ENCODE measurements at places on chromosomes 11 and 22. TPM values are rescaled to one million over a fixed set of nuclear protein-coding genes. Genes with fewer than 3 reads are reported as not detected.

DNA sequence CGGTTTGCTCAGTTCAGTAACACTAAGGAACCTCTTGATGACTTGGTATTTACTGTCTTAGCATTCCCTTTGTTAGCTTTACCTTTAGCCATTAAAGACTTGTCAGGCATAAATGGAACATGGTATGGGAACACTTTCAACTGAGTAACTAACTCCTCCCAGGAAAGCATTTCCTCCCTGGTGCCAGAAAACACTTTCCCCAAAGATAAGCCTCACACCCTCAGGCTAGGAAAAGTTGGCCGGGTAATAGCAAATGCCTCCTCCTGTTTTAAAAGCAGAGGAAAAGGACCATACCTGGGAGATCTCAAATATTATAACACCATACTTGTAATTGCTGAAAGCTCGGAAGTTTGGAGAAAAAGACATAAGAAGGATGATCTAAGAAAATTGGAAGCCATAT is 12.0 kb downstream of the KCNJ11 start:
- DNase-seq = no peak

GRCh38 chr11:68661014-68661413 is 23.3 kb upstream of the GAL start:
- DNase-seq = no peak

Gene ACTN3
- 0.10 TPM for total RNA-seq

Gene OR10A5
- not detected for total RNA-seq

- DNase-seq = no peak
Observed at GRCh38 chr11:6596239-6596877, 7.1 kb downstream of the RRP8 start.

Gene SCGB2A2
- not detected for total RNA-seq

Gene OR51B5
- not detected for total RNA-seq

- DNase-seq = no peak
Observed at GRCh38 chr11:113906516-113906915, 1.9 kb downstream of the HTR3B start.

DNA sequence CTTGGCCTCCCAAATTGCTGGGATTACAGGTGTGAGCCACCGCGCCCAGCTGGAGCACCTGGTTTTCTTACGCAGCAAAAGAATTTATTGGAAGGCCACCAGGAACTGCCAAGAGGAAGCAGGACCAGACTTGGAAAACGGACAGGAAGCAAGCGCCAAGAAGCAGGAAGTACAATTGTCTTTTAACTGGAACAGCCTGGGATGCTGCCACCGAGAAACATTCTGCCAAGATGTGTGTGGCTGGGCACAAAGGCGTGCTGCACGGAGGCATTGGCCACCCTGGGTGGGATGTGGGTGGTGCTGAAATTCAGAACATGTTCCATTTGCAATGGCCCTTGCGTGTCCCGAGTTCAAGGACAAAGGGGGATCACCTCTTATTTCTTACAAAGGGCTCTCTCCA is 15.4 kb downstream of the SLC3A2 start:
- no peak for DNase-seq

DNA sequence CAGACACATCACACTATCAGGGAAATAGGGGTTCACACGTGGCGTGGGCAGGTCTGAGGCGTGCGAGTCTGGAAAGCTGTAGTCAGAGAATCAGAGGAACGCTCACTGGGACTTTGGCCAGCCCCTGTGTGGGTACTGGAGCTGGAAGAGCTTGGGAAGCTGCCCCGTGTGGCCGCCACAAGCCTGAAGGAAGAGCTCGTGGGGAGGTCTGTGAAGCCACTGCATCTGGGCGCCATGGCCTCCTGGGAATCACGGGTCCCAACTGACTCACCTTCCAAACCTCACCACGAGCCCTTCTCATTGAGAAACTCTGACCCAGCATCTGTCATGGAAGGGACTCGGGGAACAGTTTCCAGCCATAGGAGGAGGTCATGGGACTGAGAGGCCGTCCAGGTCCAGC is 5.9 kb upstream of the MRGPRF start:
- DNase-seq = no peak

Gene CRYBB3
- total RNA-seq = not detected

GRCh38 chr11:37612146-37612545 is 1014.1 kb upstream of the RAG2 start:
- DNase-seq = no peak

DNA sequence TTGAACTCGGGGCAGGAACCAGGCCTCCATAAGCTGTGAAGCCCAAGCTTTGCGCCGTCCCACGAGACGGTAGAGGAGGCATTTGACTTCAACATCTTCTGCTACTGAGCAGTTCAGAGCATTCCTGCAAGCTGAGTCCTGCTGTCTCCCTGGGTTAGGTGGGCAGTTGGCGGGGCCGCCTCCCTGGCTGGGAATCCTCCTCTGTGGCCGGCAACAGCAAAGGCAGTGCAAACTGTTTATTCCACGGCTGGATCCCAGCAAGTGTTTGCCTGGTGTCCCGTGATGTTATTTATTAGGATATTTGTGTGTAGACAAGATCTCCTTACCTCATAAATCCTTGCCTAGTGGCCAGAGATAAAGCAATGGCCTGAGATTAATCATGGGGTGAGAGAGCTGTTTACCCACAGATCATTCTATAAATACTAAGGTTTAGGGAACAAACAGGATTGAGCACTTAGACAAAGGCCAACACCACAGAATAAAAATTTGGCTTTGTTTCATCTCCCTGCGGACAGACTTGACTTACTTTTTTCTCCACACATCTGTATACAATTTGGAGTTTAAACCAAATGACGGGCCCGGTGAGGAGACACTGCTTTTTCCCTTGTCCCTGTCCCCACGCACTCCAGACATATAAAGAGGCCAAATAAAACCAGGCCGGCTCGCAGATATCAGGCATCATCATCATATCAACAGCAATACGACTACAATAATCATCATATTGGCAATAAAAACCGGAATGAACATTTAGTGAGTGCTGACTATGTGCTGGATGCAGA is 63.4 kb downstream of the NAT10 start:
- DNase-seq = no peak

Gene NCR3LG1
- 4.1 TPM for total RNA-seq

GRCh38 chr11:119087123-119087522 is 2.4 kb downstream of the HMBS start:
- no peak for DNase-seq

DNA sequence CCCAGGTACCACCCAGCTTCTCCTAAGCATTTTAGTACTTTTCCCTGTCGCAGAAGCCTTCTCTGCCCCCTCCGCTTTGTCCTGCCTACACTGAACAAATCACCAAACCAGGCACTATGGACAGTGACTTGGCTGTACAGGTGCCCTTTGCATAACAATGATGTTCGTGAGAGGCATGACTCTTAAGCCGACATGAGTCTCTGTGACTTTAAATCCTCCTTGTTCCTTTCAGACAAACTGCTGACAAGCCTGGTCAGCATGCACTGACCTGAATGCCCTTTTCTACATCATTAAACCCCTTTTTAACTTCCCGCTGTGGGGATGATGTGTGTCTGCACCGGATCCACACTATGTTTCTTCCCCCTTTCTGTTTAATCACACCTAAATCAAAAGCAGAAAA is 16.6 kb downstream of the CAVIN3 start:
- no peak for DNase-seq

Gene ZBTB16
- total RNA-seq = 196 TPM

DNA sequence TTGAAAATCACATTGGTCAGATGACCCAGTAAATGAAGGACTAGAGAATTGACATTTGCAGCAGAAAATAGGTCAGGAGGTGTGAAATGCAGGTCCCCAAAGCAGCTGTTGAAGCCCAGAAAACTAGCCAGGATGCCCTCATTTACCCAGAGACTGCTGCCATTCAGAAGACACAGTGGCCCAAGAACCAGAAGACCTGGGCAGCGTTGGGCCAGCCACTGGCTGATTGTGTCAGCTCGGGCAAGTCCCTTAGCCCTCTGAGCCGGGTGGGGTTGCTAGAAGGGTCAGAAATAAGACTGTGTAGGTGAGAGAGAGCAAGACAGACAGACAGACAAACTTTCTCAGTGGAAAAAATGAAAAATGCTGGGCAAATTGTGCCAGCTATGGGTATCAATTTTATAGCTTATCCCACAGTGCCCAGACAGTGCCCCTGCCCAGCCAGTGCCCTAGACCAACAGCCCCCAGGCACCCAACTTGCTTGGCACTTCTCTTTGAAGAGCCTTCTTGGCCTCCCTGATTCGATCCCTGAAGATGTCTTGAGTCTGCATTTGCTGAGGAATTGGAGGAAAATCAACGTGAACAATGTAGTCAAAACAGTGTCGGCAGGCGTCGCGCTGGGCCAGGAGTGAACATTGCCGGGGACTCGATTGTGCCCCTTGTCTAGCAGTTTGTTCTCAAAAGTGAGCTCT is 198.3 kb downstream of the MN1 start:
- DNase-seq = no peak

DNA sequence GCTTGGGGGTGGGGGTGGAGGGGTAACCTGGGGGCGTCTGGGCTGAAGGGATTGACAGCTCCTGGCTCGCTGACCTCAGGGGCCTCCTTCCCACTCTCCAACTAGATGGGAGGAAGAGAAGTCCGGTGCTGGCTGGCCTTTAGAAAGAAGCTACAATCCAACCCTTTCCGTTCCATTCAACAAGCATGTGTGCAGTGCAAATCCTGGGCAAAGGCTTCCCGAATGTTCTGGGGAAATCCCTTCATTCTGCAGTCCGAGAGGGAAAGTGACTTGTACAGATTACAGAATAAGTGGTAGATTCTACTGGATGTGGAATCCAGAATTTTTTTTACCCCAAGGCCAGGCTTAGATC is 149.9 kb downstream of the FEZ1 start:
- DNase-seq = no peak

DNA sequence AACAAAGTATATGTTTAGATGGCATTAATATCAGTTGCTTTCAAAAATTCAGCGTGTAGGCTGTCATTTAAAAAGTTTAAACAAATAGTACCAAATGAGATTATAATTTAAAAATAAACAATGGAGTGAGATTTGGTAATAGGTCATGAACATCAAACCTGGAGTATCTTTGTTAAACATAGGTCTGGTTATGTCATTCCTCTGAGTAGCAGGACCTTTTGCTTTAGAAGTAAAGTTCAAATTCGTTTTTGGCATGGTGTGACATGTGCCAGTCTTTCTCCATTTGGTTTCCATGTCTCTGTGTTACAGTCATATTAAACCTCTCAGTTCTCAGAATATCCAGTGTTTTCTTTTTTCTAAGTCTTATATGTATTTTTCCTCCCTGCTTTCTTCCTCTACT is 242.4 kb downstream of the TMEM135 start:
- DNase-seq = no peak

Gene PNPLA5
- not detected for total RNA-seq

- no peak for DNase-seq
Observed at GRCh38 chr11:62708793-62709192, 1.3 kb downstream of the GNG3 start.

GRCh38 chr22:19909350-19910179 is 32.0 kb upstream of the COMT start:
- no peak for DNase-seq

DNA sequence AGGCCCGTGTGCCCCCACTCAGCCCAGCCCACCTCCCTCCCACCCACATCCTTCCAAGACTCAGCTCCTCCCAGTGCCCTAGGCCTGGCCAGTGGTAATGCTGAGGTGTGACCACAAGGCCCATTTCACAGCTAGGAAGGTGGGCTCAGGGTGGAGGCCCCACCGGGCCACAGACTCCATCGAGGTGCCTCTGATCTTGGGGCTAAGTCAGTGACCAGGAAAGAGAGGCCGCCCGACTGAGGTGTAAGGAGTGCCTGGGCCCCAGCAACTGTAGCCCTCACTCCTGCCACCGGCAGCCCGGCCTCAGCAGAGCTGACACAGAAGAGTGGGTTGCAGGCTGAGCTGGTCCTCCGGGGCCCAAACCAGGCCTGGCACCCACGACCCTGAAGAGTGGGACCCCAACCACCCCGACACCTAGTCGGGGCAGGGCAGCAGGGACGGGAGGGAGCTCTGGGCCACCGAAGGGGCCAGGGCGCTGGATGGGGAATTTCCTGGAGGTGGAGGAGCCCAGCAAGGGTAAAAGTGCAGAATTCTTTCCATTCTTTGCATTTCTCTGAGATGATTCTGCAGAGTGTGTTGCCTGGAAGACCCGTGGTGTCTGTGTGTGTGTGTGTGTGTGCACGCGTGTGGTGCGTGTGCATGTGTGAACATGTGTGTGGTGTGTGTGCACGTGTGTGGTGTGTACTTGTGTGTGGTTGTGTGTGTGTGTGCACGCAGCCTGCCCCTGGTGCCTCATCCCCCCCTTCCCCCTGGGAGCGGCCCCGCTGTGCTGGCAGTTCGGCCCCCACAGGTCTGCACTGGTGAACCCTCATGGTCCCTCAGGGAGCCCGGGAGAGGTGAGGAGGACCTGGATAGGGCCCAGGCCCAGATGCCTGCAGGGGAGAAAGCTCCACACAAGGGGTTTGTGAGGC is 8.3 kb upstream of the PIM3 start:
- no peak for DNase-seq

- no peak for DNase-seq
Observed at GRCh38 chr11:47857485-47857884, 9.3 kb upstream of the NUP160 start.

- no peak for DNase-seq
Observed at GRCh38 chr11:75510004-75510722, 15.6 kb downstream of the GDPD5 start.

Gene FOLR1
- 0.32 TPM for total RNA-seq

GRCh38 chr11:105211806-105212554 is 72.4 kb upstream of the CARD18 start:
- no peak for DNase-seq

DNA sequence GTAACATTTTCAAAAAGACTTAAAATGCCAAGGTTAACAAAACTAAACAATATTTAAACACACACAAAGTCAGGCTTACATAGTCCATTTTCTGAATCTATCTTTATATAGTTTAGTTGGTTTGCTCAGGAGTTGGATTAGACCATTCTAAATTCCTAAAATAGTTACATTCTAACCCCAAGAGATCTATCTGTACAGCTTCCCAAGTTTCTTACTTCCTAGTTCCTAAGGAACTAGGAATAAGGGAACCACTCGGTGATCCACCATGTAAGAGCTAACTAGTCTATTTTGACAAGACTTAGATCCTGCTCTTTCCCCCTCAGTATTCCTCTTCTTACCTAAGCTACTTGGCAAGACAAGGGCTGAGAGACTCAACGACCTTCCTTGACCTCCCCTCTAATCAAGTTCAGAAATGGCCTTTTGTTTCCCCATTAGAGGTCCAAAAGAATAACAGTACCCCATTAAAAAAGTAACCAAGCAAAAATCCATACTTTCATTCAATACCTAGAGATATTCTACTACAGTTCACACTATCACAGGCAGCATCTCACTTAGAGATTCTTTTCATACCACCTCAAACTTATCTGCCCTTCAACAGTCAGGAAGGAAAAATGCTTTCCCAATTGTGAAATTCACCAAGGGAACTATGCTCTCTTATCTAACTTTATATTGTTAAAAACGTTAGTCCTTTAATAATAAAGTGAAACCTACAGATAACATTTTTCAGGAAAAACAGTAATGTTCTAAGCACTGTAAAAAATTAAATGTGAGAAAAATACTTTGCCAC is 253.1 kb downstream of the TTC28 start:
- no peak for DNase-seq

All from mesenteric fat pad (tissue), 1 donor.